ENCODE measurements at places on chromosomes 1 and 21.

DNA sequence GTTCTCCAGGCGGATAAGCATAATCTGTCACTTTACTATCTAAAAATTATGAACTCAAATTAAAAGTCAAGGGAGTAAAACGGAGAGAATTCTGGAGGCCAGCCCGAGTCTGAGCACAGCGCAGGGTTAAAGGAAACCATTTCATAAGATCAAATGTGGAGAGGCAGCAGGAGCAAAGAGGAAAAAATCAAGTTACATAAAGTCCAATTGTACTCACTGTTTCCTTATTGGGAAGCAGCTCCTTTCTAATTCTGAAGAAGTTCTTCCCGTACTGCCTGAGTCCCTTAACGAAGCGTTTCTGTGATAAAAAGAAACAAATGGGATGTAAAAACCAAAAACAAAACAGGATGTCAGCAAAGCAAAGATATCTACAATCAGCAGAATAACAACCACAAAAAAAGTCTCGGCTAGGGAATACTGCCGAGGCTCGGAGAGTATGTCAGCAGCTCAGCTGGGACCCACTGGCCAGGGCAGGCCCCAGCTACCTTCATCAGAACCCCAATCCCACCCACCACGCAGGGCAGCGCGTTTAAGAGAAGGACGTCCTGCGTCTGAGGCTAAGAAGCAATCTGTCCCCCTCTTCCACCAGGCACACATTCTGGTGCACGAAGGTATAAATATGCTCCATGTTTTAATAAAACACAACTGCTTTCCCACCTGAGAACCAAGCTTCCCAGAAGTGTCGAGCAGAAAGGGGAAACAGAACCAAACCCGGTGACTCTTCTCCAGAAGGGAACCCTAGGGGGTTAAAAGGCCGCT lies 104.8 kb downstream of the SLC45A1 start:
- no peak for DNase-seq

- DNase-seq = no peak
These were observed at the start of gene SAMD13 for GRCh38 chr1:84301004-84301784. Gene SAMD13 (plus strand): TSS chr1:84301708. CDS start chr1:84303235, 1,527 bp downstream.

DNA sequence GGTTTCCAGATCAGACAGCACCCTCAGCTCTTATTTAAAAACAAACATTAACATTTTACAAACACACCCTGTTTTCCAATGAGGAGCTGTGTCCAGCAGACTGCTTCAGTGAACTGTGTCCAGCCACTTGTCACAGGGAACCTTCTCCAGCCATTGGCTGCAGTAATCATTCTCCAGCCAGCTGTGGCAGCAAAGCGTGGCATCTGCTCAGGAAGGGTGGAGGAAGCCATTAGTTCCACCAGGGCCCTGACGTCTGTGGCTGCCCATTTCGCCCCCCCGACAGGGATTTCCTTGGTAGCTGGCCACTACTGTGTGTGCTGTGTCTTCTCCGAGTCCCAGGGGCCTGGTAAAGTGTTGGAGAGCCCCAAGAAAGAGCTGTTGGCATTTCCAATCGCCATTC lies 62.9 kb upstream of the SELENON start:
- no peak for DNase-seq

- DNase-seq = no peak
These were observed 4.0 kb upstream of the SAMSN1 start for GRCh38 chr21:14550135-14550534.

DNA sequence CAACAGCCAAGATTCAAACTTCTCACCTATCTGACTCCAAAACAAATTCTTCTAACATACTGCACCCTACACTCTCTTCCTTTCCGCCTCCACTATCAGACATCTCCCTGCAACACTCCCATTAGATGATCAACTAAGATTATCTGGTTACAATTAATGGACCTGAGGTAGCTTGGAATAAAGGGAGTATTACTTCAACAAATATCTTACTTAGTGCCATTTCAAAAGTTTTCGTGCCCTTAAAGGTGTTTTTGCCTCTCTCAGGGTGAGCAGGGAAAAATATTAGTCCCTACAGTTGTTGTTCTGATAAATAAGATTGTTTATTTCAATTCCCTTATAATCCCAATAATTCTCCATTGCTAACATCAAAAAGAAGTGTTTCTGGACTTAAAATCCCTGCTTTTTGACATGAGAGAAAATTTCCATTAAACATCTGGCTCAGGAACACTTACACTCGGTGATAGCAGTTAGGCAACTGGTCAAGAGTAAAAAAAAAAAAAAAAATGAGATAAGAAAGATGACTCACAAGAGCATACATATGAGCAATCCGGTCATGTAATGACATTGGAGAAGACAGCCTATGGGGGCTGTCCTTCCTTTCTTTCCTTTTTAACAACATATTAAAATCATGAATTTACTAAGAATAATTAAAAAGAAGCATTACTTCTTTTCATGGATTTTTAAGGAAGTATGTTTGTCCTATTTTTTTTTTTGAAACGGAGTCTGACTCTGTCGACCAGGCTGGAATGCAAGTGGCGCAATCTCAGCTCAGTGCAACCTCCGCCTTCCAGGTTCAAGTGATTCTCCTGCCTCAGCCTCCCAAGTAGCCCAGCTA lies 7.6 kb downstream of the RSBN1 start:
- no peak for DNase-seq

GRCh38 chr1:180221462-180221861 lies 8.6 kb upstream of the LHX4 start:
- no peak for DNase-seq

- DNase-seq = no peak
These were observed 35.8 kb downstream of the C1orf21 start for GRCh38 chr1:184422490-184423233.

DNA sequence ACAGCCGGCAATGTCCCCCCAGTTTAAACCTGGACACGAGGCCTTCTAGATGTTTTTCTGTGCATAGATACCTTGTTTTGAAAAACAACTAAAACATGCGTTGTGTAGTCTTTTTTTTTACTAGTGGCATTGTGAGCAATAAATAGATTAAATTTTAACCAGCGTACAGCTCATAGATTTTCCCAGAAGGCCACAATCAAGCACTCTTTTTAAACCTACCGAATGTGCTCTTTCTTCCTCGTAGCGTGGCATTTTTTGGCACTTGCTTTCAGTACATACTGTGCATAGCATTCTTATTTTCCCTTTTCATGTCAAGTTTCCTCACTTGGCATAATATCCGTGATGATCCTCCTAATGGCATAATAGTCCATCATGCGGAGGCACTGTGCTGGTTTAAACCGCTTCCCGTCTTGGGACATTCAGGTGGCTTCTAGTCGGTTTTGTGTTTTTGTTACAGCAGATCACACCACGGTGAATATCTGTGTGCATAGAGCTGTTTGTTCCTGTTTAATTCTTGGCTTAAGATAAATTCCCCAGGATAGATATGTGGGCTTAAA lies 95.3 kb downstream of the PDE9A start:
- no peak for DNase-seq

DNA sequence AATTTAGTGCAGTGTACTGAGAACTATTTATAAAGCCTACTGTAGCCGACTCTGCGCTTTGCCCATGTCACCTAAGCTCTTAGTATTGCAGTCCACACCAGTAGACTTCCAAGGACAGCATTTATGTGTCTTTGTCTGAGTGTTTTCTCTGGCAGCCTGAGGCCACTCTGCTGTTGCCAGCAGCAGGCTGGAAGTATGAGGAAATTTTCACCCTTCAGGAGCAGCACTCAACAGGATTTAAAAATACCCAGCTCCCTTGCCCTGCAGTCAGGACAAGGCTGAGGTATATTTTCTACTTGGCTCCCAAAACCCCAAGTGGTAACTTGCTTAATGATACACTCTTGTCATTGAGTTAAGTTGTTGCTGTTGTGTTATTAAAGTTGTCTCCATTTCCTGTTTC lies 230.1 kb downstream of the SRGAP2C start:
- no peak for DNase-seq

GRCh38 chr1:176471338-176472121 lies 8.6 kb downstream of the PAPPA2 start:
- no peak for DNase-seq

DNA sequence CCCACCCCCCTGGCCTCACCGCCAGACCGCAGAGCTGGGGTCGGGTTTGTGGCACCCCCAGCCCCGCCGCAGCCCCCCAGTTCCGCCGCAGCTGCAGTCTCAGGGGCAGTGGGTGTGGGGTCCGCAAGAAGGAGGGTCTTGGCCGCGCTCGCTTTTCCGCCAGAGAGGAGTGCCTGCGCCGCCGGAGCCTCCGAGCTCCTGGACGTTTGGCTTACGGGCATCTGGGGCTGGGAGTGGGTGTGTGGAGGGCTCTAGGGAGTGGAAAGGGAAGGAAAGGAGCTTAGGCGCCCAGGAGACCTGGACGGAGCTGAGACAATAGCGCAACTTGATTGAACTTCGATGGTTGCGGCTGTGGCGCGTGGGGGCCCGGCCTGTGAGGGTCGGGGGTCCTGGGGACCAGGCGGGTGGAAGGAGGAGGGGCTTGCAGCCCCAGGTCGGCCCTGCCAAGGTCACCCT lies 88.8 kb upstream of the IPO9 start:
- DNase-seq = no peak

DNA sequence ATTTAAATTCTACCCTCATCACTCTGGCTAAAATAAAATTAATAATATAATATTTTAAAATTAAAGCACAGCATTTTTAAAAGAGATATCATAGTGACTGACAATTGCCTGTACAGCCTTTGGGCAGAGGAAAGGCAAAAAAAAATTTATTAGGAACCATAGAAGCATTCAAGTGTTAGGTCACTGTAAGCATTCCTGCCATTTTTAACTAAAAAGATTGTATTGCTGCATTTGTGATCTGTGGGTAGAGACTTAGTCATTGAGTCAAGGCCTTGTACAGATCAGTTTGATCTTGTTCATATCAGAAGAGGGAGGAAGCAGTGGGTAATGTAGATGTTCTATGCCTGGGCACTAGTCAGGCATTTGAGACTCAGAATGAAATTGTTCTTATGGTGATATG lies 109.9 kb downstream of the LYPLAL1 start:
- DNase-seq = no peak

GRCh38 chr1:220900842-220901241 lies 21.6 kb downstream of the HLX start:
- no peak for DNase-seq

- DNase-seq = peak; percentile 62
These were observed 30.3 kb downstream of the TEX35 start for GRCh38 chr1:178543290-178543607.

GRCh38 chr1:114660238-114660637 lies 9.6 kb downstream of the DENND2C start:
- DNase-seq = no peak

DNA sequence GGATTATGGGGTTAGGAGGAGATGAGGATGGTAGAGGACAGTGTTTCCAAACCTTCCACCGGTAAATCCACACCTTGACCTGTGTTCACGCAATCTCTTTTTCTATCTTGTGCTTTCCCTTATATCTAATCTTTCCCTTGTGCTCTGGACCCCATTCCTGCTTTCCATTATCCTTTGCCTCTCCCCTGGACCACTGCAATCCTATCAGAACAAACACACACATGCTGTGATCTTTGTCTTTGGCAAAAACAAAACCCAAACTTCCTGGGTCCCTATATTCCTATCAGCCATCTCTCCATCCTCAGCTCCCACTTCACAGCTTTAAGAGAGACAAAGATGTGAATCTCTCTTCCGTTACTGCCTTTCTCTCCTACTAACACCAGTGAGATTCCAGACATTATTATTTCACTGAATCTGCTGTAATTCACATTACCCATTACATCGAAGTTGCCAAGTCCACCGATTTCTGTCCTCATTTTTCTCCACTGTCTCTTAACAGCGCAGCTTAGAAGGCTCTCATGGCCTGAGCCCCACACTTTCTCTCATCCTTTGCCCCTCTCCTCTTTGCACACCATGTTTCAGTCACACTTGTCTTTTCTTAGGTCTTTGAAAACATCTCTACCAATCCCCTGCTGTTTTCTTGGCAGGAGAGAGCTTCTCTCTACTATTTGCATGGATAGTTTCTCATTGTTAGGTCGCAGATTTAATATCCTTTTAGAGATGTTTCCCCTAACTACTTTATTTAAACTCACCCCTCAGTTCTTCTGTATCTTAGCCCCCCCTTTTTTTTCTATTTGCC lies 230.0 kb upstream of the B3GALT2 start:
- DNase-seq = no peak

- DNase-seq = no peak
These were observed 5.4 kb downstream of the CRNN start for GRCh38 chr1:152408664-152409063.

GRCh38 chr1:41658431-41659158 lies 174.1 kb upstream of the EDN2 start:
- no peak for DNase-seq

- DNase-seq = no peak
These were observed 11.0 kb downstream of the KRTAP10-1 start for GRCh38 chr21:44529011-44529421.

DNA sequence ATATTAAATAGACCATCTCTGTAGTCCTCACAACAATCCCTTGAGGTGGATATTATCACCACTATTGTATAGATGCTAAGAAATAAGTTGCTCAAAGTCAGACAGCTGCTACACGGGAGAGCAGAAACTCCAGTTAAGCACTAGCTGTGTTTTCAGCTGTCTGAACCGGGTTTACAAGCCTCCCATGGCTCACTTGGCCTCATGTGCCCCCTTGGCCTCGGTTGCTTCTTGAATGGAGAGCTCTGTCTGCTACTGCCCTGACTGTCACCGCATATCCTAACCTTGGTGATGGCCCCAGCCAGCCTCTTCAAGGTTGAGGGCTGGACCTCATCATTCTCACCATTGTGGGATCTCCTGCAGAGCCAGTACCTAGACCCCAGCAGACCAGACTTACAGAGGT lies 123.4 kb downstream of the AK5 start:
- no peak for DNase-seq

- no peak for DNase-seq
These were observed 422.9 kb downstream of the SETD4 start for GRCh38 chr21:35637431-35637830.

GRCh38 chr1:17212487-17213121 lies 7.7 kb downstream of the PADI1 start:
- peak; percentile 83 for DNase-seq

- DNase-seq = no peak
These were observed 2.1 kb upstream of the CAPN8 start for GRCh38 chr1:223667484-223668182.

GRCh38 chr21:31184876-31185275 lies 146.6 kb upstream of the KRTAP19-8 start:
- DNase-seq = no peak

DNA sequence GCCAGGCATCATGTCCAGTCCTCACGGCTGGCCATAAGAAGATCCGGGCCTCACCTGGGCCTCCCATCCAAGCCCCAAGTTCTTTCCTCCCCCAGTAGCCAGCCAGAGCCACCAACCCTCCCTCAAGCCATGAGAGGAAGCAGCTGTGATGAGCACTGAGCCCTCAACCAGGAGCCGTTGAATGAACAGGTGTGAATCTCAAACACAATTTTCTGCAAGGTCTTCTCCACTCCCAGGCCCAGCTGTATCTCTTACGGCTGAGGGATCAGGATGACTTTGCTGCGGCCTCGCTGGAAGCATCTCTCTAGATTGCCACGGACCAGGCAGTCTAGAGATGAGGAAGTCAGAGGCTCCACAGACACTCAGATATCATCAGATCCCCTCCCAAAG lies 9.8 kb upstream of the CLDN14 start:
- DNase-seq = no peak

DNA sequence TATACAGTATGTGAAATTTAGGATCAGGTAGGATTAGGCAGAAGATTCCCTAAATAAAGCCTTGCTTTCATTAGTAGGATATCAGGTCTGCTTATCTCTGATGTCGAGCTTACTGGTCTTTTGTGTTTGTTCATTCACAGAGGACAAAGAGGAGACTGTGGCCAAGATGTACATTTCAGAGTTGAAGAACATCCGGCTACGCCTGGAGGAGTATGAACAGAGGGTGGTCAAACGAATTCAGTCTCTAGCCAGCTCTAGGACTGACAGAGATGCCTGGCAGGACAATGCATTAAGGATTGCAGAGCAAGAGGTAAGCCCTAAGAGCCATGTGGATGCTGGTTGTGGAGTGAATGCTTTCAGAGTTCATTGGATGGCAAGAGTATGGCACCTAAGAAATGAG lies 106.2 kb downstream of the MACF1 start:
- DNase-seq = no peak
